ENCODE measurements at places on chromosomes 13 and 19.

GRCh38 chr13:45393941-45394570 is 24.1 kb downstream of the SLC25A30 start:
- no peak for DNase-seq

GRCh38 chr13:66329988-66330451 is 900.1 kb downstream of the PCDH9 start:
- DNase-seq, result no peak

- DNase-seq, result no peak
These were observed 36.3 kb upstream of the PSG9 start for GRCh38 chr19:43305642-43306041.

DNA sequence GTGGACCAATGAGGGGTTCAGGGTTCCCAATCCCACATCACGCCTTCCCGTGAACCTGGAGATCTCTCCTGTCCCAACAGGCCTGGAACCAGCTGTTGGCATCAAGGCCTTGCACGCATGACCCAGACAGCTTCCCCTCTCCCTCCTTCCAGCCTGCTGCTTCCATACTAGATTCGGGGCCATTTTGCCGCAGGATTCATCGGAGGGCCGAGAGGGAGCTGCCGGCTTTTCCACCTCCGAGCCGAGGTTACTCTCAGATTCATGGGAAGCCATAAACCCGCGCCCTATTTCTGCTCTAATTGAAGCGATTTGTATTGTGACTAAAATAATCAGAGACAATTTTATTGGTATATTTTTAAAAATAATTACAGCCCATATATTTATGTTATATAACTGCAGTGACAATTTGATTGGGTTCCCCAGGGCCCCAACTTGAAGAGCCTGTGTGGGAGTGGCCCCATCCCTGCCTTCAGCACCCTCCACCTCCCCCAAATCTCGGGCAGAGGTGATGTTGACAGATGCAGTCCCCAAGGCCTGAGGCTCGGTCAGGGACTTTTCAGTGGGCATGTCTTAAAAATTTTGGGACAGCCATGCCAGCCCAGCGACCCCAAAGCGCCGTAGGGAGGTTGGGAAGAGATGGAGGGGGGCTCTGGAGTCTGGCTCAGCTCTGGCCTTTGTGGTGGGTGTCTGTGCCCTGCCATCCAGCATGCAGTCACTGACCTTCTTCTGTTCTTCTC is 30.8 kb upstream of the PEPD start:
- DNase-seq, result no peak

DNA sequence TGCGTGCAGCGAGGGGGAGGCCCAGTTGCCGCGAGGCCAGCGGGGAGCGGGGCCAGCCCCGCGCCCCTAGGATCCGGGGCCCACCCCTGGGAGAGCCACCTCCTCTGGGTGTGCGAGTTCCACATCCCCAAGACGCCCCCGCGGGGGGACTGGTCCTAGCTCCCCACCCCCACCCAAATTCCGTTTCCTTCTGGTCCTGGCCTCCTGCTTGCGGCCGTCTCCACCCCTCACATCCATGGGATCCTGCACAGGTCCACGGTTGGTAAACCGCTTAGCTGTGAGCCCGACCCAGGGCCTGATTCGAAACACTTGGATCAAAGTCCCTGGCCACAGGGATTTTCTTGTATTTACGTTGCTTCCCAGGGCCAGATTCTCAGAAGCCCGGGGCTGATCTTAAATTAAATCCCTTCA is 324 bp upstream of the FBXO17 start:
- DNase-seq, result no peak

DNA sequence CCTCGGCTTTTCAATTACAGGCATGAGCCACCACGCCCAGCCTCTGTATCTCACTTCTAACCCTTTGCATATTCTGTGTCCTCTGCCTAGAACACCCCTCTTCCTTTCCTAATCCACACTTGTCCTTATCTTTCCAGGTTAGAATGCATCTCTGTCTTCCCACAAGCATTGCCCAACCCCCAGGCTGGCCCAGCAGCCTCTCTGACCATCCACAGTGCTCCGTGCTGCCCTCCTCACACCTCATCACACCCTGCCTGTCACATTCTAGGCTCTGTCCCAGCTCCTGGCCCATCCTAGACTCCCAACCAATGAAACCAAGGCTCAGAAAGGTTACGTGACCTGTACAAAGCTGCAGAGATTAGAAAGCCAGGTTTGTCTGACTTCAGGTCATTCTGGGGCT is 11.3 kb downstream of the JAK3 start:
- DNase-seq, result no peak

- no peak for DNase-seq
These were observed 238.9 kb downstream of the ITGBL1 start for GRCh38 chr13:101691341-101691860.

GRCh38 chr13:36685927-36686326 is 12.1 kb downstream of the SERTM1 start:
- no peak for DNase-seq

DNA sequence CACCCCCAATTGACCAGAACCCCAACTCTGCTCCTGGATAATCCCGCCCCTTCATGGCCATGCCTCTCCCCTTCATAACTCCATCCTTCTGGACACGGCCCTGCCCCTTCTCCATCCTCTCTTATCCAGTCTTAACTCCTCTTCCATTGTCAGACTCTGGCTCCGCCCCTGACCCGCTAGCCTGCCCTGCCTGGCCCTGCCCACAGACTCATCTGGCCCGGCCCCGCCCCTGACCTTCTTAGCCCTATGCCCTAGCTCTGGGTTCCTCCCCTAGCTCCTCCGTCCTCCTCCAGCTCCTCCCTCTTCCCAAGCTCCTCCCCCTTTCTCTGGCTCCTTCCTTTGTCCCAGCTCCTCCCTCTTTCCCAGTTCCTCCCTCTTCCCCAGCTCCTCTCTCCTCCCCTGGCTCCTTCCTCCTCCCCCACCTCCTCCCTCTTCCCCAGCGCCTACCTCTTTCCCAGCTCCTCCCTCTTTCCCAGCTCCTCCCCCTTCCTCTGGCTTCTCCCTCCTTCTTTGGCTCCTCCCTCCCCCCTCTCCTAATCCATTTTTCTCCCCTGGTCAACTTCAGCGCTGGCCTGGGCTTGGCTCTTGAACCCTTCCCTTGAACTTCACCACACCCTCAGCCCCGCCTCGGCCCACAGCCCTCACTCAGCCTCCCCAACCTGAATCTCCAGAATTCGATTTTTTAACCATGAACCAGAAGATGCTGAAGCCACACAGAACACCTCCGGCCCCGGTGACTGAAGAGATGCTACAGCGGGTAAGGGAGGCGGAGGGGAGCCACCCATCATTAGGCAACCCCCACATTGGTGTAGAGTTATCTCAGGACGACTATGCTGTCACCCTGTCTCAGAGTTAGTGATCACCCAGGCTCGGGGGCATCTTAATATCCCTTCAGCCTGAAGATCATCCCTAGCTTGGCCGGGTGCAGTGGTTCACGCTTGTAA is 9.2 kb upstream of the ZNF358 start:
- peak; percentile 51 for DNase-seq

DNA sequence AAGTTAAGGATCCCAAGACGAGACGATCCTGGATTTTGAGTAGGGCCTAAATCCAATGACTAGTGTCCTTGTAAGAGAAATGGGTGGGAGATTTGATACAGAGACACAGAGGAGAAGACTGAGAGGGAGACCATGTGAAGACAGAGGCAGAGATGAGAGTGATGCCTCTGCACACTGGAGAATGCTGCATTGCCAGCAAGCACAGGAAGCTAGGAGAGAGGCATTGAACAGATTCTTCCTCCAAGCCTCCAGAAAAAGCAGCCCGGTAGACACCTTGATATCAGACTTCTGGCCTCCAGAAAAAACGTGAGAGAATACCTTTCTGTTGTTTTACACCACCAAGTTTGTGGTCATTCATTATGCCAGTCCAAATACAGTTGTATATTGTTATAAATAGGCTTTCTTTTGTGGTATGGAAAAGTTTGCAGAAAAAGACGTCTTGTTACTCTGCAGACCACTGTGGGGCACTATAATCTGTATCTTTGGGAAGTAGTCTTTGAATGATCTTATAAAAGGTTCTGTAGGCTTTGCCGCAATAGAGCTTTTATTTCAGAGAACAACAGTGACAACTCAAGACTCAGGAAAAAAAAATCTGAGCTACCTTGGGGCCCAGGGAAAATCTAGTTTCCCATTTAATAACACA is 17.9 kb upstream of the RFC3 start:
- DNase-seq, result no peak

- DNase-seq, result no peak
These were observed 253.9 kb downstream of the ZNF536 start for GRCh38 chr19:30625947-30626625.

DNA sequence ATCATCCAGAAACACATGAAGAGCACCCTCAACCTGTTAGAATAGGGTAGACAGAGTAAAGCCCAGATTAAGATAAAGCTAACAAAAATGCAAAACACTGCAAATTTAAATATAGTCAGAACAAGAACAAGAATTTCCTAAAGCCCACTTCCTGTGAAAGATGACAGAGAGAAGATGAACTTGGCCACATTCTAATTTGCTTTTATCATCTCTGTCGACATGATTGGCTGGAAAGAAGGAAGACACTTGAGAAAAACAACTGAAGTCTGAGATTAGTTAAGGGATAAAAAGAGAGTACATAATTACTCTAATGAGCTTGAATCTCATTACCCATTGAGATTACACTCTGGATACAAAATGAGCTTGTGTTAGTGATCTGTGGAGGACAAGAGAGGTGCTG is 537.6 kb downstream of the KLF5 start:
- DNase-seq, result no peak

GRCh38 chr19:5578097-5578846 is 10.5 kb upstream of the TINCR start:
- DNase-seq, result peak; percentile 58

- DNase-seq, result no peak
These were observed 530.4 kb downstream of the MYO16 start for GRCh38 chr13:109159650-109160309.

DNA sequence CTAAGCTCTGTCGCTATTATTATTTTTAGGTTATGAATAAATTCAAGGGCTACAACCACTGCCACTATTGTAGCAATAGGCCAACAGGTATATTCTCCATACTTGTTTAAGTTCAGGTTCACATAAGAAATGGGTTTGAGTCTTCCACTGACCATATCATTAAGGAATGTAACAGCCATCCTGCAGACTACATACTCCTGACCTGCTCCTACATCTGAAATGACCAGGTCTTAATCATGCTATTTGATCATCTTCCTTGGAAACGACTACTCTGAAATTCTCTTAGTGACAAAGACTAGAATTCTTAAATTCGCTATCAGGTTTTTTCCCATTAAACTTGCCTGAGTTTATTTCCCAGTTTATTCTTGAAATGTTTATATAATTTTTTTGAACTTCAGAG is 66.8 kb downstream of the IPO5 start:
- DNase-seq, result no peak

DNA sequence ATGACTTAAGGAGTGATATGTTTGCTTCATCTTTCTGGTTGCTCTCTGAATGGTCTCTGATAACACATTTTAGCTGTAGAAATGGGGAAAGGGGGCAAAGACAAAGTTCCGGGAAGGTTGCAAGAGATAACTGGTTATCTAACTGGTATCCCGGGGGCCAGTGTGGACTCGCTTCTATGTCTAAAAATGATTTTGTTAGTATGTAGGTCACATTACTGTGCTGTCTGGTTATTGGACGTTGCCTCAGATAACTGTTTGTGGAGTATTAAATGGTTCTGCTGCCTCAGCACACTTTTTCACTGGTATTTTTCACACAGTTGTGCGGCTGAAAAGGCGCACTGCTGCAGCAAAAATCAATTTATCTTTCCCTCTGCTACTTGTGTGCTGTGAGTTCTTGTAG is 63.0 kb upstream of the ZNF536 start:
- no peak for DNase-seq

DNA sequence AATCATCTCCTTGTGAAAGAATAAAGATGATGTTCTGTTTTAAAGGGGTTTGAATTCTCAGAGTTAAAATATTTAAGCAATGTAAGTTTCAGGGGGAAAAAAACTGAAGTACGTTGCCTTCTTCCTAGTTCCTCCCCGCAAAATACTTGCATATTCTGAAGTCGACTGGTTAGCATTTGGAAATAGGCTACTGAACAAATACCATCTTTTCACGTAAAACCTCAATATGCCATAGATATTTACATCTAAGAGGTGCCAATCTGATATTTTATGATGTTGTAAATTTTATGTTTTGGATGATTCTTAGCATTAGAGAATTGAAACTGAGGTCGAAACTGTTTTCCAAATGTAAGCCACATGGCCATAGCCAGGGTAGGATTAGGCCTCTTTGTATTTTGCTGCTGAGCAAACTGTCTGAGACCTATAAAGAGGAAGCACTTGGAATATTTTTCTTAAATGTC is 138.3 kb downstream of the FLT1 start:
- no peak for DNase-seq

Measured in activated T-helper 2 cell treated with anti-CD3 and anti-CD28 coated beads, Interferon-gamma antibody, Interleukin-2, Interleukin-4, amounts not matched to agents 10 μg/mL and 5 μg/mL and 100 μg/mL, durations not matched to agents 14 hours and 24 hours and 36 hours (primary cell).